Esophagus squamous epithelium (tissue), 5 donors: ENCODE measurements at places on chromosomes 1 and 21.

- no peak for DNase-seq
These were observed 15.3 kb upstream of the COX20 start for GRCh38 chr1:244820131-244820530.

DNA sequence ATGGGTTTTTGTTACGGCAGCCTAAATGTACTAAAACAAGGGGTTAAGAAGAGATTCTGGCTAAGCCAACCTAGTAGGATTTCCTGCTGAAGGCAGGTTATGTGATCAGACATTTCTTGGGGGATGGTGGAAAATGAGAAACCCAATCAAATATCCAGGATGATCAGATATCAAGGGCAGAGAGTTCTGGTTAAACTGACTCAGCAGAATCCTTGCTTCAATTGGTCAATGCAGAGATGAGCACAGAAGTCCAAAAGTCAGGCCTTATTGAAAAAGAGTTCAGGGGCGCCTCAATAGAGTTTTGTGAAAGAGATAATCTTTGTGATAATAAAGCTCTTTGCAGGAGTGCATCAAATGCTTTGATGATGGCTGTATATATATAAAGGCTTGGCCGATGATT, 237.1 kb downstream of the AMY1C start:
- no peak for DNase-seq

- no peak for DNase-seq
These were observed 22.5 kb downstream of the MIER1 start for GRCh38 chr1:66947267-66947666.

- no peak for DNase-seq
These were observed 34.5 kb downstream of the CTNNBIP1 start for GRCh38 chr1:9875636-9876000.

GRCh38 chr1:204367956-204368355, 8.2 kb upstream of the PLEKHA6 start:
- DNase-seq = no peak

- DNase-seq = no peak
These were observed 10.5 kb downstream of the MTX1 start for GRCh38 chr1:155218854-155219591.

DNA sequence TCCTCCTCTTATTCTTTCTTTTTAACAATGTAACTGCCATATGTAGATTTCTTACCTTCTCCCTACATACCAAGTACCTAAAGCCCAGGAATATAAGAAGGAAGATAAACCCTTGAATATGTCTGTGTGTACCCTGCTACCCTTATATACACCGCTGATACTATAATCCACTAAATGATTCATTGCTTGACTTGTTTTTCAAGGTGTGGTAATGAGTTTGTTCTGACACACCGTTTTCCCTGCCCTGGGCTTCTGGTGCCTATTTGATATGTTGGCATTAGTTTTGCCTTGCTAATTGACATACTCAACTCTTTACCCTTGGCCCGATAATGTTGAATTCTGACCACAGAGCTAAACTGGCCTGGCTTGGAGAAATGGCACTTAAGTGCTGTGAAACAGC, 64.3 kb downstream of the IL23R start:
- DNase-seq = no peak

DNA sequence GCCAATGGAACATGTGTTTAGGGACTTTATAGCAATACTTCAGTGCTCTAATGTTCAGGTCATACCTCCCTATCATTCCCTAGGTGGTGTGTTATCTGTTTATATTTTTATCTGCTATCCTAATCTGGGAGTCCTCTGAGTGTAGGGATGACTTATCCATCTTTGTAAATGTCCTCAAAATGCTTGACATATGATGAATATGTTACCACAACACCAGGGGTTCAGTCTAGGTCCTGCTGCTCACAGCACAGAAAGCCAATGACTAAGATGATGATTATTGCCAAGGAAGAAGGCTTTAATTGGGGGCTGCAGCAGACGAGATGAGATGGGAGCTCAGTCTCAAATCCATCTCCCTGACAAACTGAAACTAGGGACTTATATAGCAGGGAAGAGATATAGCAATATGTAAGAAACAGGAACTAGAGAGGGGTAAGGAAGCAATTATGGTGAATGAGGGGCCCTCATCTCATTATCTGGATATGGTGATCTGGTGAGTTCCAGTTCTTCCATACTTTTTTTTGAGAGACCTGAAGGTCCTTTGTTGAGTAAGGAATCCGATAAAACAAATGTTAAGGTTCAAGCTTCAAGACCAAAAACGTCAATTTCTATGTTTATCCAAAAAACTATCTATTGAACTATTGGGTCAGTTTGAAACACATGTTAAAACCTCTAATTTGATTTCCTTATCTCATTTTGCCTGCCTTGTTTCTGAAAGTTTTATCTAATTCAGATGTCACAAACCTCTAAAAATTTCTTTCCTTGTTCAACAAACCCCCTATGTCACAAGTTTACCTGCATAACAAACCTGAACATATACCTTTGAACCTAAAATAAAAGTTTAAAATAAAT, 256.7 kb upstream of the CACYBP start:
- DNase-seq = no peak

- DNase-seq = no peak
These were observed 3.3 kb downstream of the UAP1 start for GRCh38 chr1:162564762-162565218.

DNA sequence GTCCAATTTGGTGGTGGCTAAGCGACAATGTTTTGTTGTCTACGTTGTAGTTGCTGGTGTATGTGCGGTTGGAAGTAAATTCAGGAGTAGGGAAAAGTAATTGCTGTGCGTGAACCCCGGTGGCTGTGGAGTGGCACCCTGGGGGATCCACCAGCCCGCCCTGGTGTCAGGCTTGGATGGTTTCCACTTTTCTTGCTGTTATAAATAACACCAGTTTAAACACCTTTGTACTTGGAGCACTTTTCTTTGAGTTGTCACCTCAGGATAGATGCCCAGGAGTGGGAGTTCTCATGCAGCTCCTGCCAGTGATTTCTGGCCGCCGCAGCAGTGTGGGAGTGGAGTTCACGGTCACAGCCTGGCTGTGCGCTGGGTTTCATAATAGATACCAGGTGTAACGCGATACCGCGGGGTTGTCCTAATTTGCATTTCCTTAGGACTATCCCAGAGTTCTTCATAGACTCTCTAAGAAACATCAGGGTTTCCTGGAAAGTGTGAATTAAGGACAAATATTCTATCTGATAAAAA, 12.8 kb upstream of the TMEM200B start:
- DNase-seq = no peak

DNA sequence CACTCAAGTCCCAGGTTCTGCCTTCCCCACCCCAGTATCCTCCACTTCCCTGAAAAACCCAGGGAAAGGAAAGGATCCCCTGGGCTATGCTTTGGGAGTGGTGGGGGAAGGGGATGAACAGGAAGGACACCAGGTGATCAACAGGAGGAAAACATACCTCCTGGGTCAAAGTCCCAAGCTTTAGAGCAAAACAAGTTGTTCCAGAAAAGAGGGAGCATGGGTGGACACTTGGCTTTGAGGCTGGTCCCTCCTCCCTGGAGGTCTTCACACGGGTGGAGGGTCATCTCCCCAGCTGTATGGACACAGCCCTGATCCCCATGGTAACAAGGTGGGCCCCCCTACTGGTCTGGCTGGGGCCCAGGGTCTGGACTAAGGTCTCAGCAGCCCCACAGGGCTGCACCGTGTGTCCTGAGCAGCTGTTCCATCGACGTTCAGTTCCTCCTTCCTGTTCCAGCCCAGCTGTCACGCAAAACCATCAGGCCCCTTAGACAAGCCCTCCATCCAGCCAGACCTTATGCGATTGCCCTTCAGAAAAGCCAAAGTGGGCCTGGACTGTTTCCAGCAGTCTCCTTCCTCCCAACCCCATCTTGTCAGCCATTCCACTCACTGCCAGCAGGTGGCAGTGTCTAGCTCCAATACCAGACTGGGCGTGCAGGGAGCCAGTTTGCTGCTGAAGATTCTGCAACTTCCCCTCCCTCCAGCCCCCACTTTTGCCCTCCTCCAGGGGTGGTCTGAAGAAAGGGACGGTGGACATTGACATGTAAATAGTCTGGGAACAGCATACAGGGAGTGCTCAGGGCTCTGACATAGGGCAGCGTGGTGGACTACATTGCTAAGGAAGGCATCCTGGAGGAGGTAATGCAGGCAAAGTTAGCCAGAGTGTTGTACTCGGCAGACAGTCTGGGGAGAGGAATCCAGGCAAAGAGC, 2.9 kb upstream of the PDZK1IP1 start:
- DNase-seq = no peak

DNA sequence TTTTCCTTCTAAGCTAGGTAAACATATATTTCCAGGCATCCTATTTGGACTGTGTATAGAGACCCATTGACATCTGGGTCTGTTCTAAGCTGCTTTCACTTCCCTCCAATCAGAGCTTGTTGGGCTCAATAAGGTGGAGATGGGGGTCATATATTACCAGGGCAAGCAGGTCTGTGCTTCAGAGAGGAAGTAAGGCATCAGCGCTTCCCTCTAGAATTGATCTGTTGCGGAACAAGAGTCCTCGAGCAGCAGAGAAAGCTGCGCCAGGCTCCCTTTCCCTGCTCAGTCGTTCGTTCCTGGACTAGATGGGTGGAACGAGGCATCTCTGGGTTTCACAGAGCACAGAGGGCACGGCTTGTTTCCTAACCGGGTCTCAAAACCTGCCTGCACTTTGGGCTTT, 63.5 kb downstream of the DISC1 start:
- no peak for DNase-seq

DNA sequence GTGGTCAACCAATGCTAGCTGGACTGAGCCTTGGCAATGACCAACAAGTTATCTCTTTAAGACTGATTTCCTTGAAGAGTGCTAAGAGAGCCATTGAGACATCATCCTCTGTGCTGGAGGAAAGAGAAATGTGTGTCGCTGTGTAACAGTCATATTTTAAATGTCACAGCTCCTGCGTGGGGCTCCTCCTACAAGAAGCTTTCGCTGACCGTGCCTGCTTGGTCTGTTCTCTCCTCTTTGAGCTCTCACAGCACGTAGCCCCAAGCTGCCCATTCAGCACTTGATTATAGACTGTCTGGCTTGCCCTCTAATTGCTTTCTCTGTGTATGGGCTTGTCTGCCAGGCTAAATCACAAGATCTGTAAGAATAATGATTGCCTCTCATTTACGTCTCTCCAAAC, 221.3 kb downstream of the FOXD2 start:
- DNase-seq = no peak

DNA sequence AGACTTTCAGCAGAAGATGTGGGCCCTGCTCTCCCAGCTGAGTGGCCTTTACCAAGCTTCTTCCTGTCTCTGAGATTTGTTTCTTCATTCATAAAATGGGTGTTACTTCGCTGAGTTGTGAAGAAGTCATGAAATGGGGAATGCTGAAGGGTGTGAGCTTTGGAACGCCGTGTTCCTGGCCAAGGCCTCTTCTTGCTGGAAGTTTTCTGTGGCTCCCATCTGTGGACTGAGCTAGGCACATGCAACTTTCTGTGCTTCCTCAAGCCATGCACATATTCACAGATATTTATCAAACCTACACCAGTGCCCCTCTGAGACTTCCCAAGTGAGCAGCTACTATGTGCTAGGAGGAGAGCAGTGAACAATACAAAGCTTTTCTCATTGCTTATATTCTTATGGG, 106.3 kb upstream of the JUN start:
- no peak for DNase-seq

GRCh38 chr1:47469910-47470309, 32.1 kb downstream of the FOXD2 start:
- no peak for DNase-seq

- no peak for DNase-seq
These were observed 12.4 kb downstream of the IER5 start for GRCh38 chr1:181100934-181101333.

DNA sequence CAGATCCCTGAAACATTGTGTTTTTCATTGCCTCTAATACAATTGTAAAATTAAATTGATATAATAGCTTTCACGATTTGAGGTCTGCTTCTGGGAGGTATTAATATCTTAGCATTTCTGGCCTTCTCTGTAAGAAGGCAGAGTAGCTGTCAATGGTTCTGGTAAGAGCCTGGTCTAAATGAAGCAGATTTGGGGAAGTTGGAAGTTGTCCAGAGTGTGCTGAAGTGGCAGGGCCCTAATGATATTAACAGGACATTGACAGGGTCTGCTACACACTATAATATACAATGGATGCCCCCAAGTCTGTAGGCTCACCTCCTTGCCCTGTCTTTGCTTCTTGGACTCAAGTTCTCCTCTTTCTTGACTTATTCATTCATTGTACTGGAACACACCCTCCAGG, 99.5 kb downstream of the C4BPA start:
- DNase-seq = no peak

DNA sequence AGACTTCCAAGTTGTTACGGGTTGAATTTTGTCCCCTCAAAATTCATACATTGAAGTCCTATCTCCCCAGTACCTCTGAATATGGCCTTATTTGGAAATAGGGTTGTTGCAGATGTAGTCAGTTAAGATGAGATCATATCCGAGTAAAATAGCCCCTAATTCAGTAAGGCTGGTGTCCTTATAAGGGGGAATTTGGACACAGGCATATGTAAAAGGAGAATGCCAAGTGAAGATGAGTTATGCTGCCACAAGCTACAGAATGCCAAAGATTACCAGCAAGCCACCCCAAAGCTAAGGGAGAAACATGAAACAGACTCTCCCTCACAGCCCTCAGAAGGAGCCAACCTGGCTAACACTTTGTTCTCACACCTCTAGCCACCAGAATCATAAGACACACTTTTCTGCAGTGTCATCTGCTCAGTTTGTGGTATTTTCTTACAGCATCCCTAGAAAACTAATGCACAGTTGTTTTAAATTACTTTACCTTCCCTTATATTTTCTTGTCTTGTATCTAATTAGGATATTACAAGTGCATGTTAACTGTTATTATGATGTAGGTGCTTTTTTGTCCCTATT, 43.3 kb upstream of the PRDX6 start:
- DNase-seq = no peak
